H1 (cell line): ENCODE measurements at places on chromosomes 1 and 21. TPM values are rescaled to one million over a fixed set of nuclear protein-coding genes. Genes with fewer than 3 reads are reported as not detected.

The TSSK3 gene
- 1.2 and 1.5 TPM in 2 replicates for total RNA-seq

The C8B gene
- total RNA-seq = not detected in 2 replicates

The SLC25A34 gene
- 0.48 and 0.50 TPM in 2 replicates for total RNA-seq

The SCYL3 gene
- 4.3 and 5.3 TPM in 2 replicates for total RNA-seq

DNA sequence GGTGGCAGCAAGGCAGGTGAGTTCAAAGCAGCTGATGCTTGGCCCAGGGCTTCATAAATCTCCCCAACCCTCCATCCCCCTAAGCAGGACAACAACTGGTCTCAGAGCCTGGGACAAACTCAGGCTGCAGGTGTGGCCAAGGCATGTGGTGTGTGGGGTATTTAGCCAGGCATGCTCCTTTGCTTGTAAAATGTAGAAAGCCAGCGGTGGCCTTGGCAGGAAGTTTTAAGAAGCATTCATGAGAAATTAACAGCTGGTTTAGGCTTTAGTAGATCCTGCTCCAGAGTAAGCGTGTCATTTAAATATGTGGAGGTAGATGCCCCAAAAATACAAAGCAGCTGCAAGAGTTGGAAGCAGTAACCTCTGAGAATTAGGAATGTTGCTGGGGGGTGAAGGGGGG, 44.8 kb downstream of the NTPCR start:
- no peak for DNase-seq

GRCh38 chr1:235011599-235012435, 116.8 kb downstream of the TOMM20 start:
- no peak for DNase-seq

DNA sequence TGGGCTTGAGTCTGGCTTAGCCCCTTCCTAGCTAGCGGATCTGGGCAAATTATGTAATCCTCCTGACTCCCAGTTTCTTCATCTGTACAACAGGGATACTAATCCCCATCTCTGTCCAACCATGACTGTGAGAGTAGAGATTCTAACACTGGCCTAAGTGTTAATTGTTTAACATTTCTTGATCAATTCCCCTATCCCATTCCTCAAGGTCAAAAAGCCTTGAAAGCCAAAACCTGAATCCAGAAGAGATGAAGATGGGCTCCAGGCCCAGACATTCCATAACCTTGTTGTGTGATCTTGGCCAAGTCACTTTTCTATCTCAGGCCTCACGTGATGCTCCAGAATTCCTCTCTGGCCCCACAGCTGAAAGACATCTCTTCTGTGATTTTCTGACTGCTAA, 18.8 kb upstream of the PHLDA3 start:
- DNase-seq = no peak

DNA sequence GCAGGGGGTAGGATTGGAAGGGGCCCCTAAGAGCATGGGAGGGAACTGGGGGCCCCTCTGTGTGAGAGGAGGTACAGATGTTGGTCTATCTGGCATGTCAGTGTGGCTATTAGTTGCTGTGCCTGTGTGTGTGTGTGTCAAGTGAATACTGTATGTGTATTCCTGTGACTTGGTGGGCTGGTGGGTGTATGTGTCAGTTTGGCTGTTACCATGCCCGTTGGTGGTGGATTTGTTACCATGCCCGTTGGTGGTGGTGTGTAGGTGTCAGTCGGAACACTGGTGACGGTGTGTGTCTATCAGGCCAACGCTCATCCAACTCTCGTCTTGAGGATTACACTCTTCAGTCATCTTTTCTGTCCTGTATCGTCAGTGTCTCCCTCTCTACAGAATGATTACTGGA, 22.6 kb downstream of the TFAP2E start:
- DNase-seq = no peak

GRCh38 chr1:66242646-66243547, 291.1 kb upstream of the SGIP1 start:
- DNase-seq = peak; percentile 60
